CD4-positive, alpha-beta T cell treated with Interleukin-4 for 4 hours (primary cell): ENCODE measurements at places on chromosomes 7 and 10.

DNA sequence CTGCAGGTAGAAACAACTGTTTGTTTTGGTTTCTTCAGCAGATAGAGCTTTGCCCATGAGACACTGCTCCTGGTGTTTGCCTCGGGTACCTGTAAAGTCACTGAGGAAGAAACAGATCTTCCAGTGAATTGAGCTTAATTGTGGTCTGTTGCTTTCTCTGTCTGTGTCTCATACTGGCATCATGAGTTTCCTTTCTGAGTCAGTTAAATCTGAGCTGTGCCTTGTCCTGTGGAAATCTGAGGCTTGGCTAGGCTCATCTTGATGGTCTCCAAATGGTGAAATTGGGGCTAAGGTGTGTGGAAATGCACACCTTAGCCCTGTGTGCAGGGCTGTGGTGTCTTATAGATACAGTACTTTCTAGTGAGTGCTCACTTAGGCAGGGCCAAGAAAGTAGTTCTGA lies 67.4 kb downstream of the GBF1 start:
- no peak for DNase-seq

DNA sequence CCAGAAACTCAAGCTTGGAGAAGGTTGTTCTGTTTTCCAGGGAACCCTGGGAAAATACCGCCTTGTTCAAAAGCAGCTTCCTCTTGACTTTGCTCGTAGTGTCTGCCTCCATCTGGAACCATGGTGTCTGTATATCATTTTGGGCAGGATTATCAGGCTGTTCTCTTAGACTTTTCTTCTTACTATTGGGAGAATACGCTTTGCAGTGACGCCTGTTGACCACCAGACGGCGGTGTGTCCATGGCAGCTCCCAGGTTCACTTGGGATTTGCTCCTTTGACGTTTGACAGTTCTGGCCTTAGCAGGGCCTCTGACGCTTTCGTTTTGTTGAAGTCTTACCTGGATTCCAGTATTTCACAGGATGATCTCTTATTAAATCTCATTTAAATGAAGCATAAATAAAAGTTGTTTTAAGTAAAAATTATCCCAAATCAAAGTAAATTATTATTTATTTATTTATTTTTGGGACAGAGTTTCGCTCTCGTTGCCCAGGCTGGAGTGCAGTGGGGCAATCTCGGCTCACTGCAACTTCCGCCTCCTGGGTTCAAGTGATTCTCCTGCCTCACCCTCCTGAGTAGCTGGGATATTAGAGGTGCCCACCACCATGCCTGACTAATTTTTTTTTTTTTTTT lies 41.8 kb upstream of the GJD4 start:
- peak; percentile 38 for DNase-seq

GRCh38 chr10:81042647-81043046 lies 504.9 kb downstream of the SH2D4B start:
- no peak for DNase-seq

GRCh38 chr7:43952028-43952427 lies 25.8 kb downstream of the UBE2D4 start:
- DNase-seq, result no peak

- peak; percentile 24 for DNase-seq
Measured at GRCh38 chr7:155815332-155816191, 3.3 kb upstream of the SHH start.

- DNase-seq, result no peak
Measured at GRCh38 chr7:42627626-42628025, 284.2 kb downstream of the C7orf25 start.

- DNase-seq, result no peak
Measured at GRCh38 chr10:49369216-49370162, 26.4 kb downstream of the DRGX start.

DNA sequence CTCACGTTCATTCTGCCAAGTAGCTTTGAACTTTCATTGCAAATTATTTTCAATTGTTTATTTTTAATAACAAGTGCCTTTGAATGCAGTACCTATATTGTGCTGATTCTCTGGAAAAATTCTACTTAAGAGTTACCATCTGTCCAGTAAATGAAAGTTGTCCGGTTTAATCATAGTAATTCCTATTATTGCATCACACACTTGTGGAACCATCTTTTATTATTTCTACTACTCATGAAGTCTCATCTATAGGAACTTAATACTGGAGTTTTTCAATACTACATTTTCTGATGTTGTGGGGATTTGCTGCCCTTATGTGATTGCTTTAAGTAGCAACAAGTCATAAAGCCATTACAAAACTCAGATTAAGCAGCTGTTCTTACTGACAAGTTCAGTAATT lies 16.5 kb upstream of the SKAP2 start:
- DNase-seq, result no peak

DNA sequence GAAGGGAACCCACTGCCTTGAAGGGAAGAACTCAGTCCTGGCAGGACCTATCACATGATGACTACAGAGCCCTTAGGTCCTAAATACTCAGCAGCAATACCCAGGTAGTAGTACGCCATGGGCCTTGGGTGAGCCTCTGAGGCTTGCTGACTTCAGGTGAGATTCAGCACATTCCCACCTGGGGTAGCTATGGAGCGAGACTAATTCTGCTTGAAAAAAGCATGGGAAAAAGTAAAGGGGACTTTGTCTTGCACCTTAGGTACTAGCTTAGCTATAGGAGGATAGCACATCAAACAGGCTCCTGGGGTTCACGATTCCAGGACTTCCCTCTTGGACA lies 98.2 kb upstream of the MEOX2 start:
- DNase-seq, result no peak

GRCh38 chr10:86372784-86373239 lies 6.2 kb upstream of the GRID1 start:
- no peak for DNase-seq

DNA sequence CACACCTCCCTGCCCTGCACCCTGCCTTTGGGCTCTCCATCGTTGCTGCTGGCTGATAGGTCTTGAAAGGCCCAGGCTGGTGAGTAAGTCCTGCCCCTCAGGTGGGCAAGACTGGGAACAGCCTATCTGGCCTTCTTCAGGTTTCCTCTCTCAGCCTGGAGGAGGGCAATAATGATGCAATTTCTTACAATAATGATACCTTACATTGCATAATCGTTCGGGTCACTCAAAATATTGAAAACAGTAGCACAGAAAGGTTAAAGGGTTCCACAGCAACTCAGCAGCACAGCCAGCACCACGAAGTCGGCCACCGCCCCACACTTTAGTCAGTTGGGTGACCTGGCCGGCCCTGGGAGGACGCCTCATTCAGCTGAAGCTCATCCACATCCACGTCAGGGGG lies 16.0 kb upstream of the FAM20C start:
- no peak for DNase-seq

DNA sequence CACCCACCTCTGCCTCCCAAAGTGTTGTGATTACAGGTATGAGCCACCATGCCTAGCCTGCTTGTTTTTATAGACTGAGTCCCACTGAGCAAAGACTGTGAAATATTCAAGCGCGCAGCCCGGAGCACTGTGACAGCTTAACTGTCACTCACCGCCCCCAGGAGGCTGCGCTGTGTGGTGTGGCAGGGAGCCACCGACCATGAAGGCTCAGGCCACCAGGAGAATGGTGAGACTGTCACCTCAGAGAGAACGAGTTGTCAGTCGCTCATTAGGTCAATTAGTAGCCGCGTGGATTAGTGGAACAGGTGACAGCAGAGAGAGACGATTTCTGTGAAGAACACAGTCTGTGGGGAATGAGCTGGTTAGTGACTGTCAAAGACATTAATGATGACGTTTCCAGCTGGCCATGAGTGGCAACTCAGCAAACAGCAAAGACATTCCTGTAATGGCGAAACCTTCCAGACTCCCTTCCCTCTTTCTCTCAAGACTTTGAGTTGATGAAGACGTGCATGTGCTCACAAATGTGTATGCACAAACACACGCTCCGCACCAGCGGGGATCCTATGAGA lies 64.5 kb downstream of the CYCS start:
- DNase-seq, result no peak

DNA sequence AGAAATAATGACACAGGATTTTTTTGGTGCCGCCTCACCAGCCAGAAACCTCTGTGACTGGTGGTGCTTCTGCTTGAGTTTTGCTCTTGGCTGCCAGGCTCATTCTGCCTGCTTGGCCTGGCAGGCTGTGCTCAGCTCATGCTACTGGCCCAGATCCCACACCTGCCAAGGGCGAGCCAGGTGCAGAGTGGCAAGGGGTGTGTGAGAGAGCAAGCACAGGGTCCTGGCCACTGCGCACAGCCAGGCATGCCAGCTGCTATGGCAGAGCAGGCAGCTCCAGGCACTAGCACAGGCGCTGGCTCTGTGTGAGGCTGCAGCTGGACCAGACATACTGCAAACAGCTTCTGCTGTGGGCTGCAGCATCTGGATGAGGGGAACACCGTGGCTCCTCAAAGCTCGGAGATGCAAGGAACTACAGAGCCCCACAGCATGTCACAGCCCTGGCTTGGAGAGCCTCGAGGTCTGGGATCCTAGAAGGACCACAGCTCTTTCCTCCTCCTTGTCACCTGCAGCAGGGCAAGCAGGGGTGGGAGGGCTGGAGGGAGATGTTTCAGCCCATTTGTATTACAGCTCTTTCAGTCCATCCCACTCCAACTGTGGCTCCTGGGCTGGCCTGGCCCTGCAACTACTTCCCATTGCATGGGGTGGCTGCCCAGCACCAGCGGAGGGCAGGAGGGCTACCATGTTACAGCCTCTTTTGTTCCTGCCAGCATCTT lies 313.4 kb upstream of the SEMA3C start:
- no peak for DNase-seq

DNA sequence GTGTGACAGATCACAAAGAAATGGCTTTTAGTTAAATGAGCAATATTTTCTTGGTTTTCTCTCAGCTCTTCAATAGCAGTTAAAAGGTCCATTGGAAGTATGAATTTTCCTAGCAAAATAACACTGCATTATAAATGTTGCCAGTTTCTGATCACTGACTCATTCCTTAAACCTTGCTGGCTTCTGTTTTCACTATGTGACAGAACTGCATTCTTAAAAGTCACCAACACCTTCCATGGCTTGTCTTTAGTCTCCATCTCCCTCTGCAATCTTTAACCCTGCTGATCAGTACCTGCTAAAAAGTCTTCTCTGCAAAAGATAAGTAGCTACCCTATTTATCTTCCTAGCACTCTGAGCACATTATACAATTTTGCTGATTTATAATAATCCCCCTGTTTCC lies 405.0 kb upstream of the LRRN3 start:
- DNase-seq, result no peak

GRCh38 chr10:129861776-129862531 lies 102.1 kb downstream of the EBF3 start:
- DNase-seq, result no peak

DNA sequence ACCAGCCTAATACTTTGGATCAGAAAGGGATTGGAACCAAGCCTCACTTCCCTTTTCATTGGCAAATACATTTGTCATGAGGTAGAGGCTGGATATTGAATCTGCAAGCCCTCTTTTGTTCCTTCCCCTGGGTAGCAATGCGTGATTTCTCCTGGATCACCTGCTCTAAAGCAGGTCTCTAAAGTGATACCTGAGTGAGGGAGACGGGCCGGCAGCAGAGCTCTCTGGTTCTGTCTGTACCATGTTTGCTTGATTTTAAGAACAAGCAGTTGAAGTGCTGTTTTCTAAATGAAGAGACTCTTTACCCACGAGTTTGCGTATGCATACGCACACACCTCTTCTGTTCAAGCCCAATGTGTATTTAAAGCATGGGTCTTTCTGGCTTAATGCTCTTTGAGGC lies 41.1 kb downstream of the GARS1 start:
- no peak for DNase-seq

GRCh38 chr10:46247181-46247475 lies 39.7 kb upstream of the ANTXRL start:
- no peak for DNase-seq

DNA sequence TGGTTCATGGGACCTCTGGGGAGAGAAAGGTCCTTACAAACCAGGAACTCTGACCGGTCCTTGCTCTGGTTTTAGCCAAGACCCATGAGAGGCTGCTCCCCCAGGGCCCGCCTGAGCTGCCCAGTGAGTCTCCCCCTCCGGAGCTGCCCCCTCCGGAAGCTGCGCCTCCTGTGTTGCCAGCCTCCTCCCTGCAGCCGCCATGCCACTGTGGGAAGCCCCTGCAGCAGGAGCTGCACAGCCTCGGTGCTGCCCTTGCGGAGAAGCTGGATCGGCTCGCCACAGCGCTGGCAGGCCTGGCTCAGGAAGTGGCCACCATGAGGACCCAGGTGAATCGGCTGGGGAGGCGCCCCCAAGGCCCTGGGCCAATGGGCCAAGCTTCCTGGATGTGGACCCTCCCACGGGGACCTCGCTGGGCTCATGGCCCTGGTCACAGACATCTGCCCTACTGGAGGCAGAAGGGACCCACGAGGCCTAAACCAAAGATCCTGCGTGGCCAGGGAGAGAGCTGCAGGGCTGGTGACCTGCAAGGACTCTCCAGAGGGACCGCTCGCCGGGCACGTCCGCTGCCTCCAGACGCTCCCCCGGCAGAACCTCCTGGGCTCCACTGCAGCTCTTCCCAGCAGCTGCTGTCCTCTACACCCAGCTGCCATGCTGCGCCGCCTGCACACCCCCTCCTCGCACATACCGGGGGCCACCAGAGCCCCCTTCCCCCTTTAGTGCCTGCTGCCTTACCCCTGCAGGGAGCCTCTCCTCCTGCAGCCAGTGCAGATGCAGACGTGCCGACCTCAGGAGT lies 40.1 kb downstream of the ZNF467 start:
- DNase-seq, result no peak

DNA sequence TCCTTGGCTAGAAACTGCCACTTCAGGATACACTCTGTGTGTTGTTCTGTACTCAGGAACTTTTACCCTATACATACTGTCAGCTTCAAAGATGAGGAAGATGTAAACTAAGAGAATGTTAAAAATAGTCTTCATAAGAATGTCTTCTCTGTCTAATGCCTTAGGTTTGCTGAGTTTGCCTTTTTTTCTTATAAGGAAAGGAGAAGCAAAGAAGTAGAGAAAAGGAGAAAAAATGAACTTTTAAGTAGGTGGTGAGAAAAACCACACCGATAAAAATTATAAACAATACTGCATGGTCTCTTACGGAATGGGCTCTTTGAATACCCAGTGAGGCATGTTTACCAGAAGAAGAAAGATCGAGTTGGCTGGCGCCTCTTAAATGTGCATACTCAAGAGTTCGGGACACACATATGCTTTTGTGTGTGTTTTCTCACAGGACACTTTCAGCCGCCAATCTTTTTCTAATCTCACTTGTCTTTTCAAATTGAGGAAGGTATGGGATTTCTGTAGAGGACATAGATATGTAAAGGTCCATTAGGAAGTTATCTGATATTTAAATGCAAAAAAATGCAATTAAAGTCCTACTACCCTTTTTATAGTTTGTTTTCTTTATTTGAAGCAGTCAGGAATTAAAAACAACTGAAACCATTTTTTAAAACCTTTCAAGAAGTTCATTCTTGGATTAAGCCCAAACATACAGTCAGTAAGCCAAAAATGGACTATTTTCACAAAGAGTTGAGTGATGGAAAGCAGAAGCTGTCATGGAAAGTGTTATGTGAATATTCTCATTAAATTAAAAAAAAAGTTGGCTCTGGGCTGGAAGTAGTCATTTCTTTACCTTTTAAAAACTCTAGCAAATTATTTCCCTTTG lies 100.6 kb upstream of the MDFIC start:
- DNase-seq, result no peak

DNA sequence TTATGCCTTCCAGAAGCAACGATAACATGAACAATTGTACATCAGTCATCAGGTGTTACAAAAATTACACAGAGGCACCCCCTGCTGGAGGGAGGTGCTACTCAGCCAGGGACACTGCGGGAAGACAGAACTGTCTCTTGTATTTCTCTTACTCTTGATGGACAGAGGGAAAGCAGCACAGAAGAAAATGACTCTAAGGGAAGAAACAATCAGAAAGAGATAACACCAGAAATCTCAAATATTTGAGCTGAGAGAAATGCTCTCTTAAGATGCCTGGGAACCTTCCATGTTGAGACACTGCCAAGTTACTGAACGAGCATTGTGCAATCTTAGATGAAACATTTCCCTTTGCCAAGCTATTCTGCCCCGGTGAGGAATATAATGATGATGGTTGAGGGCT lies 227.6 kb upstream of the NPSR1 start:
- DNase-seq, result no peak
